GM12864 (cell line): ENCODE measurements at places on chromosomes 5 and 9.

DNA sequence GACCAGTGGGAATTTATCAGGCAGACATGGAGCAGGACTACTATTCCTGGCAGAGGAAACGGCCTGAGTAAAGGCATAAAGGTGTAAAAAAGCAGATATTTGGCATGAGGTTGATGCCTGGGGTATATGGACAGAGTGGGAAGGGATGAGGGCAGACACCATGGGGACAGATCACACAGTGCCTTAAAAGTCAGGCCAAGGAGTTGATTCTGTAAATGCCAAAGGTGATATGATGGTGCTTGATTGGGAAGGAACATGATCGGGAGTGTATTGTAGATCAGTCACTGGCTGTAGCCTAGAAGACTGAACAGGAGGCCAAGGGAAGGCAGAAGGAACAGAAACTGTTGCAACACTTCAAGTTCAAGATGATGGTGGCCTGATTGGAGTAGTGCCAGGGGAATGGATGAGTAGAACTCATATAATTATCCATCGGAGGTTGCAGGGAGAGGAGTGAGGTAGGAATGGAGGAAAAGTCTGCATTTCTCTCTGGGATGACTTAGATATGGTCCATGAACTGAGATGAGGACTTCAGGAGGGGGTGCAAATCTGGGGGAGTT lies 594.3 kb upstream of the KLF4 start:
- no peak for DNase-seq

DNA sequence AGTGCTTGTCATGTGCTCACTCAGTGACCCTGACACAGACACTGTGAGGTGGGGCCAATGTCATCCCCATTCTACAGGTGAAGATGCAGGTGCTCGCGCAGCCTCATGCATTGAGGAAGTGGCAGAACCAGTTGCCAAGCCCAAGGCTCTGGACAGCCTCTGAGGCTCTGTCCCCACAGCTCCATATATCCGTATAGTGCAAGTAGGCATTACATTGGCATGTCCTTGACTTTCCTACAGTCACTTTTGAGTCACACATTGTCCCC lies 58.8 kb upstream of the ANGPTL2 start:
- DNase-seq, result no peak

GRCh38 chr9:132498531-132499210 lies 83.7 kb upstream of the BARHL1 start:
- DNase-seq, result no peak

- DNase-seq, result no peak
These were observed 104.0 kb downstream of the ATP10B start for GRCh38 chr5:160747987-160748386.

GRCh38 chr9:135215571-135216161 lies 128.2 kb downstream of the OLFM1 start:
- DNase-seq, result no peak

GRCh38 chr5:169071-169727 lies 22.1 kb upstream of the LRRC14B start:
- DNase-seq, result no peak

GRCh38 chr9:73090214-73090613 lies 61.5 kb upstream of the ANXA1 start:
- no peak for DNase-seq

DNA sequence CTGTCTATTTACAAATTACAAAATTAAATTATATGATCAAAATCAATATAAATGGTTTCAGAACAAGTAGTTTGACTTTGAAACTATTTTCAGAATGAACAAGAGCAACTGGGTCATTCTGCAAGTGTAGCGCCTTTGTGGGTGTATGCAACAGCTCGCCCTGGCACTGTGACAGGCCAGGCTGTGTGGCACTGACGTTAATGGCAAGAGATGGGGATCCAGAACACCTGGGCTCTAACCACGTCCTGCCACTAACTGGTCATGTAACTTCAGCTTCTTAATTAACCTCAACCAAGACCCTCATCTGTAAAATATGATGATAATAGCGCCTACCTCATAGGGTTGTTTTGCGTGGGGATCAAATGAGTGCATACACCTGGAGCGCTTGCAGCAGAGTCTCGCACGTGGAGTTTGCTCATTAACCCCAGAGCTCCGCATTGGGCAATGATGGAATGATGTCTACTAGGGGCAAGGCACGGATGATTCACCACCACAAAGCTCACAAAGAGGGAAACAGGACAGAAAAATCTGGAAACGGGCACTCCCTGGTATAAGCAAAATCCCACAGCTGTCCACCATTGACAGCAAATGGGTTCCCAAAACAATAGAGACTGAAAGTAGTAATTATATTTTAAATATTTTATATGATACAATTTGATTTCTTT lies 639.4 kb downstream of the SEMA5A start:
- no peak for DNase-seq

DNA sequence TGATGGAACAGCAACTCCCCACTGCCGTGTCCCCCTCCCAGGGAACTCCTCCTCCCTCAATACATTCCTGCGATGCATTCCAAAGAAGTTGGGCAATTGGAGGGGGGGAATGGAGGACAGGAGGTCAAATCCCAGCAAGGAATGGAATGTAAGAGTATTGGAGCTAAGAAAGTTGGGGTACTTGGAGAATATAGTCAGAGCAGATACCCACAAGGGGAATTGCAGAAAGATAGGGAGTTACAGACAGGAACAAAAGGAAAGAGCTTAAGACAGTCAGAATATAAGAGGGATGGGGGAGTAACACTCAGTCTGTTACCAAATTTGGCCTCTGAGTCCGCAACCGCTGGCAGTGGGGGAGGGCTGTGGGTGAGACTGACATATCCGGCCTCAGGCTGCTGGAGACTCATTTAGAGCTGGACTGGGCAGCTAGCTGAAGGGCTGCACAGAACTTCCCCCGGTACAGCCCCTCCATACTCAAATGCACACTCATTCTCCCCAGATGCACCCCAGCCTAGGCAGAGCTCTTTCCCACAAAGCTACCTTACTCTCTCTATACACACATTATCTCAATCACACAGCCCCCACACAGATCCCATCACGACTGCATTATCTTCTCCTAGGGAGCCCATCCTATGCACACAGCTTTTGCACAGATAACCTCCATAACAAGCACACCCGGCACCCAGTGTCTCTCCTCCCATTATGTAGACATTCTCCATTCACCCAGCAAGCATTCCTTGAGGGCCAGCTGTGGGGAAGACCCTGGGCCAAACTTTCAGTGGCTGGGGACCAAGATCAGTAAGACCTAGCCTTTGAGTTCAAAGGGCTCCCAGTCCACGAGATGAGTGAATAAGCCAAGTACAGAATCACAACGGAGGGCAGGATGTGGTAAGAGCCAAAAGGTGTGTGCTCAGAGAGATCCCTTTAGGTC lies 3.7 kb downstream of the TLN1 start:
- DNase-seq, result no peak

DNA sequence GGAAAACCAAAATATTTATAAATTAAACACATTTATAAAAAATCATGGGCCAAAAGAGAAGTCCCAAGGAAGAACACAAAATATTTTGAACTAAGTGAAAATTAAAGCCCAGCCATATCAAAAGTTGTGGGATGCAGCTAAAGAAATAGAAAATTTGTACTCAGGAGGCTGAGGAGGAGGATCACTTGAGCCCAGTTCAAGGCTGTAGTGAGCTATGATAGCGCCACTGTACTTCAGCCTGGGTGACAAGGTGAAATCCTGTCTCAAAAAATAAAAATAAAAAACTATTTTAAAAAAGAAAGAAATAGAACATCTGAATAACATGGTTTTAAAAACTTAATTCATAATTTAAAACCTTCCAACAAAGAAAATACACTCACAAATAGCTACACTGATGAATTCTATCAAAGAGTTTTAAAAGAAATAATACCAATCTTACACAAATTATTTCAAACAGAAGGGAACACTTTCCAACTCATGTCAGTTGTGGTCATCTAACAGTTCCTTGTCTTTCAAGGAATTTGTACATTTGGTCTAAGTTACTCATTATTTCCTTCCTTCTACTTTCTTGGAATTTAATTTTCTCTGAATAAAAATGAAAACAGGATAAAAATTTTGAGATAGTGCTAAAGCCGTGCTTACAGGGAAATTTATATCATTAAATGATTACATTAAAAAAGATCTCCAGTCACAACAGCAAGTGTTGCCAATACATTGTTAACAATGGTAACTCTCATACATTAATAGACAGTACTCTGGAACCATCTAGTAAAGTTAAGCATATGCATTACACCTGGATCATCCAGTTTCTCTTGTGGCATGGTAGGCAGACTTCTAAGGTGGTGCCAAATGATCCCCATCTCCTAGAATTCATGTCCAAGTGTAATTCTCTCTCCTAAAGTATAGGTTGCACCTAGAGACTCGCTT lies 17.8 kb downstream of the PTBP3 start:
- no peak for DNase-seq

DNA sequence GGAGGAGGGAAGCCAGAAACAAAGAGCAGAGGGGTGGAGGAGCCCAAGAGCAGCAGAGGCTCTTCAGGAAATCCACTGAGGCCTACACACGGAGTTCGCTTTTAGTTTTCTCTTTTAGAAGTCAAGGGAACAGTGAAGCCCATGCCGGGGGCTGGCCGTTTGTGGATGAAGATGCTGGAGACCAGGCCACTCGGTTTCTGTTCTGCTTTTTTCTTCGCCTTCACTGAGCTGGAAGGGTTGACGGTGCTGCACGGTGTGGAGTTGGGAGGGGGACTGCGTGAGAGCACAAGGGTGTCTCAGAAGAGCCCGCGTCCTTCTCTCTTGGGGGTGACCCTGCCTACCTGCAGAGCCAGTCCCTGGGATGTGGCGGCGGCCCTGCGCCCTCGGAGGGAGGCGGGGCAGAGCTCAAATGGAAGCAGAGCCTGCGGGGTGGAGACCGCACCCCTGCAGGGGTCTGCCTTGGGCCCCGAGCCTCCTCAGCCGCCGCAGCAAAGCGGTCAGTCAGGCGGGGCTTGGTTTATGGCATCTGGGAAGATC lies 68.5 kb upstream of the CACNA1B start:
- no peak for DNase-seq

GRCh38 chr9:13436591-13436990 lies 157.1 kb upstream of the MPDZ start:
- DNase-seq, result no peak

- no peak for DNase-seq
These were observed 23.5 kb downstream of the IL7R start for GRCh38 chr5:35880156-35880555.

- no peak for DNase-seq
These were observed 13.4 kb downstream of the PCSK5 start for GRCh38 chr9:75903785-75904360.

GRCh38 chr9:93017621-93018020 lies 40.9 kb upstream of the SUSD3 start:
- no peak for DNase-seq

DNA sequence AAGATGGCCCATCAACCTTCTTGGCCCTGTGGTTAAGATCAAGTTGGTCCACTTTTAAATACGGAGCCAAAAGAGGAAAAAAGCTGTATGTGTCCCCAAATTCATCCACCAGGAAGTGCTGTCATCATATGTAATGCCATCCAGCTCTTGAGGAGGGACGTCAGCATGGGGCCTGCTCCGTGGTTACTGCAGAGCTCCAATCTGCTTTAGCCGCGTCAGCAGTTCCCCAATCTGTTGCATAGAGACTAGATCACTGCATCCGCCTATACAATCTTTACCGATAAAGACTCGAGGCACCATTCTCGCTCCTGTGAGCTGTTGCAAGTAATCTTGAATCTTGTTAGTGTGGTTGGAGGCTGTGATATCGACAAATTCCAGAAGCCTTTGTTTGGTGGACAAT lies 65.7 kb downstream of the GABRA6 start:
- no peak for DNase-seq

DNA sequence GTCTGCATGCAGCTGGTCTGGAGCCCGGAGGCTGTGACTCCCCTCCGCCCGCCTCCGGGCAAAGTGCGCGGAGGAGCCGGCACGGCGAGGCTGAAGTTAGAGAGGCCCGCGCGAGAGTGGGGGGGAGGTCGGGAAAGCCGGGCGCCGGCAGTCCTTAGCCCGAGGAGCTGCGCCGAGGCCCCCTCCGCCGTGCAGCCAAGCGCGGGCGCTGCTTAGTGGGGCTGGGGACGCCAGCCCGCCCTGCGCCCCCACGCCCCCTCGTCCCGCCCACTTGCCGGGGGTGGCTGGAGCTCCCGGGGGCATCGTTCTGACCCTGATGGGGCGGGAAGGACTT lies 403 bp downstream of the NINJ1 start:
- DNase-seq, result no peak

DNA sequence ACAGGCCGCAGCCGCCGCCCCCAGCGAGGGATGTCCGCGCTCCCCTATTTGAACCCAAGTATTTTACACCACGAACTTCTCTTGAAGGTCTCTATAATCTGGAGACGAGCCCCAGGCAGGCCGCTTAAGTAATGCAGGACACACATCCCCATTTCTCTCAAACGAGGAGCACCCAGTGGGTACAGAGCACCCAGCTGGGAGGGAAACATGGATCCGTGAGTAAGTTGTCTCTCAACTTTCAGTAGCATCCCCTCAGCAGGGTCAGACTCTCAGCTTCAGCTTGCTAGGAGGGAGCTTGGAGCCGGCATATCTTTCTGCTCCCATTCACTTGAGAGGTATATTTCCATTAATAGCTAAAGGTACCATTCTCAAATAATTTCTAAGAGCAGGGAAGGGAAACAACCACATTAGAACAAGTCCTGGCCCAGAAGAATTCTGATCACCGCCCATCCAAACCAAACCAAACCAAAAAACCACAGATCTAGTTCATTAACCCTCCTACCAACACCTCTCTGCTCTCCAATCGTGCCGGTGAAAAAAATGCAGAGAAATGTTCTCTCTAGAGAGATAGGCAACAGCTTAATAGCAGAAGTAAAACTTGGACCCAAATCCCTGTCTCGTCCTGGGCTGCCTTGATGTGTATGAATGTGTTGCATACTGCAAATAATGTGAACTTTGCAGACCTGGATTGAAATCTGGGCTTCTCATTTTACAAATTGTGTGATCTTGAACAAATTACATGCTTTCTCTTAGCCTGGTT lies 910 bp downstream of the TDRD7 start:
- no peak for DNase-seq

- no peak for DNase-seq
These were observed 86.7 kb upstream of the SLC30A5 start for GRCh38 chr5:69007163-69007562.

DNA sequence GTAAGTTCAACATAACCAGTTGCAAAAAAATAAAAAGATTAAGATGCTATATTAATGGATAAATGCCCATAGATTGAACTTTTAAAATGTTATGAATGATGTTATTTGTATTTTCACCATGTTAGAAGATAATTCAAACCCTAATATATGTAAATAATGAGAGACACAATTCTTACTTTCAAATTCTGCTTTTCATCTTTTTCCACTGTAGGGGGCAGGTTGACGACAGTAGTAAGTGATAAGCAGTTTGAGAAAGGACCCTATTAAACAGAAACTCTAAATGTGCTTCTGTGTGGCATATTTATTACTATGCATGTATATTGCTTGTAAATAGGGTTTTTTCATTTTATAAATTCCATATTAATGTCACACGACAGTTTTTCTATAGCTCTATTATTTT lies 591.1 kb downstream of the SEMA5A start:
- DNase-seq, result no peak

- DNase-seq, result peak; percentile 50
These were observed 37.4 kb downstream of the ARHGEF37 start for GRCh38 chr5:149618581-149619248.
